Nasal cavity respiratory epithelium epithelial cell of viscerocranial mucosa (primary cell): ENCODE measurements at places on chromosomes 3 and 15. TPM values are rescaled to one million over a fixed set of nuclear protein-coding genes. Genes with fewer than 3 reads are reported as not detected.

Gene ADCY5
- total RNA-seq = not detected in 2 replicates

Gene GPR62
- total RNA-seq = under 0.01 TPM in 1 of 2 replicates, not detected in the other

Gene IL17RD
- total RNA-seq = 1.4 and 7.7 TPM in 2 replicates

Gene CMTM6
- 100 and 123 TPM in 2 replicates for total RNA-seq

Gene ATP13A5
- 0.07 TPM in 1 of 2 replicates, not detected in the other for total RNA-seq

Gene FSIP1
- 8.9 and 38.4 TPM in 2 replicates for total RNA-seq

Gene CLPX
- total RNA-seq = 62.2 and 88.3 TPM in 2 replicates

Gene TFRC
- 166 and 271 TPM in 2 replicates for total RNA-seq

Gene DVL3
- 28.0 and 54.0 TPM in 2 replicates for total RNA-seq

Gene ISG20
- 4.6 and 4.8 TPM in 2 replicates for total RNA-seq

Gene IFRD2
- total RNA-seq = 117 and 171 TPM in 2 replicates

Gene TJP1
- total RNA-seq = 98.8 and 121 TPM in 2 replicates

Gene WDR49
- 0.07 and 0.34 TPM in 2 replicates for total RNA-seq

Gene ITIH3
- total RNA-seq = not detected in 2 replicates

Gene FBXW12
- not detected in 2 replicates for total RNA-seq

Gene DAZL
- total RNA-seq = not detected in 2 replicates

Gene ATP10A
- under 0.01 and 1.00 TPM in 2 replicates for total RNA-seq

Gene PFN2
- 234 and 328 TPM in 2 replicates for total RNA-seq

Gene CACNA2D3
- 0.07 and 1.0 TPM in 2 replicates for total RNA-seq

Gene SKOR1
- under 0.01 and 0.14 TPM in 2 replicates for total RNA-seq

Gene SEMA3F
- 37.3 and 205 TPM in 2 replicates for total RNA-seq

Gene GRAMD2A
- total RNA-seq = 7.2 and 10.3 TPM in 2 replicates

Gene DIPK2A
- total RNA-seq = 40.3 and 41.8 TPM in 2 replicates

Gene DUOXA2
- not detected in 2 replicates for total RNA-seq

Gene RASGRF1
- 0.78 TPM in 1 of 2 replicates, not detected in the other for total RNA-seq

Gene IVD
- 21.5 and 21.9 TPM in 2 replicates for total RNA-seq

Gene FGF7
- total RNA-seq = under 0.01 and 0.07 TPM in 2 replicates

Gene KCNMB3
- 0.34 and 1.1 TPM in 2 replicates for total RNA-seq

Gene ANKRD63
- not detected in 2 replicates for total RNA-seq

Gene SLC24A5
- not detected in 2 replicates for total RNA-seq

Gene PROS1
- 4.1 and 19.1 TPM in 2 replicates for total RNA-seq

Gene SHC4
- total RNA-seq = under 0.01 and 0.50 TPM in 2 replicates

Gene COX17
- total RNA-seq = 22.2 and 24.4 TPM in 2 replicates

Gene SAXO2
- total RNA-seq = 0.68 and 3.1 TPM in 2 replicates

Gene TIMP4
- total RNA-seq = 1.4 and 2.2 TPM in 2 replicates

Gene VPS8
- 70.4 and 94.6 TPM in 2 replicates for total RNA-seq

Gene MYO5A
- 56.9 and 60.5 TPM in 2 replicates for total RNA-seq

Gene B3GALNT1
- total RNA-seq = 5.1 and 5.8 TPM in 2 replicates

Gene LDHAL6B
- not detected in 2 replicates for total RNA-seq

Gene SST
- not detected in 2 replicates for total RNA-seq

Gene ACOX2
- total RNA-seq = under 0.01 and 0.21 TPM in 2 replicates

Gene DLEC1
- under 0.01 and 0.21 TPM in 2 replicates for total RNA-seq

Gene PATL2
- under 0.01 and 0.36 TPM in 2 replicates for total RNA-seq

Gene ZSCAN29
- 42.4 and 49.6 TPM in 2 replicates for total RNA-seq

Gene SKIC8
- total RNA-seq = 41.4 and 53.3 TPM in 2 replicates

Gene C3orf22
- total RNA-seq = not detected in 2 replicates

Gene RYR3
- under 0.01 and 0.14 TPM in 2 replicates for total RNA-seq

Gene SPSB4
- total RNA-seq = 0.34 TPM in 1 of 2 replicates, not detected in the other
